Erythroblast (primary cell): ENCODE measurements at places on chromosomes 3 and 15.
A peak's percentile ranks its signal among the peaks of the same experiment; 100 is the strongest.

DNA sequence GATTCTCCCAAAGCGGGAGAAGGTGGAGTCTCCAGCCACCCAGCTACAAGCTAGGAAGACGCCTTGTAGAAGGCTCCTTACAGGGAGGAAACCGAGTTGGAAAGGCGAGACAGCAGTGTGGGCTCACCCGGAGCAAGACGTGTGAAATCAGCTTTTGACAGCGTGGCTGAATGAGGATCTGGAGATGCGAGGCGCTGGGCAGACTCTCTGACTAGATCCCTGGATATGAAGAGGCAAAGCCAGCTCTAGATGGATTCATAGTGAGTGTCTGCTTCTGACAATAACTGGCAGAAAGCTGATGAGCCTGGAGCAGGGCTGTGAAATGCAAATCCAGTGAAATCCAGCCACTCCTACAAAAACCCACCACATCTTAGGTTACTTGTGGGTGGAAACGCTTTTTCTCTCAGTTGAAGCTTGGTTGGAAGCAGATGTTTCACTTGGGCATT is 41.0 kb downstream of the GOLGA6A start:
- DNase-seq, result no peak

GRCh38 chr3:57069503-57069902 is 9.0 kb downstream of the SPATA12 start:
- no peak for DNase-seq

- DNase-seq, result no peak
Measured at GRCh38 chr3:45347315-45348000, 40.9 kb upstream of the LARS2 start.

DNA sequence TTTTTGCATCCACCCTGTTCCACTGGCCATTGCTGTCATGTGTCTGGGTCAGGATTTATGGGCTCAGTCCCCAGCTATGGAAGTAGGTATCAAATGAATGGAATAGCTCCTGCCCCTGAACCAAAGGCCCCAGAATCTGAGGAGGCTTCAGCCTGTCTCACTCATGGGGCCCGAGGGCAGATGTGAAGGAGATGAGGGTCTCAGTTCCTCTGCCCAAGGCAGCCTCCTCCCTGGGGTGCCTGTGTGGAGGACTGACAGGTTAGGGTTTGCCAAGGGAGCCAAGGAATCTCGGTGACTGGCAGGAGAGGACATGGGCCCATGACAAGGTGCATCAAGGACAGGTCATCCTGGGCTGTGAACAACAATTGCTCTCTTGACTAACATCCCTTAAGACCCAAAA is 70.4 kb downstream of the CPN2 start:
- DNase-seq, result no peak

DNA sequence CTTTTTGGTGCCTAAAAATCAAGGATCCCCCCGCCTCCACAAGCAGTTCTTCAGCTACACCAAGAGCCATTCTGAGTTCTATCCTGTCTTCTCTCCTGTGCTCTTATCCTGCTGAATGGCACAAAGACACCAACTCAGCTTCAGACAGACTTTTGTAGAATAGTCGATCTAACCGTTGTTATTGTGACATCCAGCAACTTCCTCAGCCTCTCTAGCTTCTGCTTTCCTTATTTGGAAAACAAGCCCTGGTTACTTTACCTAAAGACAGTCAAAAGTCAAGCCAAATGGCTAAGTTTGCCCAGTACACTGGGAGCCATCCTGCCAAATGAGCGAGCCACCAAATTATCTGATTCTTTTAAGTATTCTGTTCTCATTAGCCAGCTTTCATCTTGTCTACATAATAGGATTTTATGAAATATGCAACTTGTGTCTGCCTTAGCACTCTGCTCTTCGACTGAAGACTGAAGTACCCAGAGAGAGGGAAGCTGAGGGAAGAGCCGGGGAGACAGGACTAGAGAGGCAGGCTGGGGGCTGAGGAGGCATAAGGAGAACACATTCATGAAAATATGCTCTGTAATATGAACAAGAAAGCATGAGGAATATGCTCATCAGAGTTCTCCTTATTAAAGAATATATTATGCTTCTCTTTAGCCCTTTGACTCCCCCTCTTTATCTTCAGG is 35.1 kb downstream of the LYZL4 start:
- no peak for DNase-seq

DNA sequence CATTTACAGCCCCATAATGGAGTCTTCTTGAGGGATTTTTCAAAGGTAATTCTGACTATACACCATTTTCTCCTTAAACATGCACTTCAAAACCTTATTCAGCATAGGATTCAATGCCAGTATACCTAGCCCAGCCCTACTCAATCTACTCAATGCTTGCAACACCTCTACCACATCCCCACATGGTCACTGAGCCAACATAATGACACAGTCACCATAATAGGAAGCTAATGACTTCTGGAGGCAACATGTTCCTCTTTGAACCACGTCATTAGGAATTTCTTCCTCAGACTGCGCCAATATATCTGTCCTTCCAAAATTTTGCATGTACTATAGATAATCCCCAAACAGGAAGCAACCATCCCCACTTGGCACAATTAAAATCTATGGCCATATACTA is 153.9 kb upstream of the SETMAR start:
- DNase-seq, result no peak

DNA sequence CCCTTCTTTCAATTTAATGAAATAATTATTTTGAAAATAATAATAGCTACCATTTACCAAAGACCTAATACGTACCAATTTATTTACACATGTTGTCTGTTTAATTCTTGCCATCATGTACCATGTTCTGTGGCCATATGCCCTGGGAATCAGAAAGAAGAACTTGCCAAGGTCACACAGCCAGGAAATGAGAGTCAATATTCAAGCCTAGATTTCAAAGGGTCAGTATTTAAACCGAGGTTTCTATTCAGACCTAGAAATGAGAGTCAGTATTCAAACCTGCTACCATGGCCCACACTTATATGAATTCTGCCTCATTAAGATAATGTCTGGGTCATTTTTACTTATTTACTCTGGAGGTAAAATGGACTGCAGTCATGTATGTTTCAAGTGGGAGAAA is 103.6 kb upstream of the TBL1XR1 start:
- no peak for DNase-seq

GRCh38 chr15:68032672-68033071 is 21.4 kb upstream of the PIAS1 start:
- no peak for DNase-seq

- no peak for DNase-seq
Measured at GRCh38 chr15:58038426-58039078, 27.0 kb downstream of the ALDH1A2 start.

DNA sequence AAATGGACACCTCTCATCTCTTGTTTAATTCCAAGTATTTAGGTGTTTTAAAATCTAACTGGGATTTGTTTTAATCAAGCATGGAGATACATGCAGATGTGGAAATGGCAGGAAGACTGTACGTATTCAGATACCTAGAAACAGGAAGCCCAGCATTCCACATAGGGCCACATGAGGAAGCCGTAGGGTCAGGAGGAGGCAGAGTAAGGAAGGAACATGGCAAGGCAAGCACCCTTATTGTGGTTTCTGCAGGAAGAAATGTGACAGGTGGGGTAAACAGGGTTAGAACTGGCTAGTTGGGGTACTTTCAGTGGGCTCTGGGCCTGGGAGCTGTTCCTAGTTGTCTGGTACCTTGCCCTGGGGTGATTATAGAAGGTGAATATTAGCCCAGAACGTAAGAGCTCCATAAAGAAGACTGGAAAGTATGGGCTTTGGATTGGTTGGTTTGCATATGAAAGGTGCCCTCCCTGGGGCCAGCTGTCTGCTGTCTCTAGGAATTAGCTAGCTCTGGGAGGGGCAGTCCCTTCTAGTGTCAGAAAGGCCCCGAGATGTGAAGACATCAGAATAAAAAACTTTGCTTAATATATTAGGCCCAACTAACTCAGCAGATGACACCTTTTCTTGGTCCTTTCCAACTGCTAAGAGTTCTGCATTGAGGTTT is 107.7 kb upstream of the CADPS start:
- no peak for DNase-seq

GRCh38 chr3:123344907-123345594 is 103.8 kb downstream of the ADCY5 start:
- no peak for DNase-seq

DNA sequence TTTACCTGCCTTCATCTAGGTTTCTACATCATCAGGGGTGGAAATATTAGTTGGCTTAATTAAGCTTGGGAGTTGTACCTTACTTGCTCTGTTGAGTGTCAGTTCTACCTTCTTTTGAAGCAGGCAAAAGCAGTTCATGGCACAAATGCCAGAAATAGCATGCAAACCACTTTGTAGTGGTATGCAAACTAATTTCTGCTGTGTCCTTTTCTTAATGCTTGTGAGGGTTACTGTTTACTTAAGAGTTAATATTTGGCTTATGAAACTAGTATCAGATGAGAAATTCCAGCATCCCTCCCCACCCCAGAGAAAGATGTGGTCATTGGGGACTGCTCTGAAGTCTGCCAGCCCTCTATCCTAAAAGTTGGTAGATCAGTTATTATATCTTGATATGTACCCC is 7.1 kb downstream of the ATP2C1 start:
- DNase-seq, result no peak

DNA sequence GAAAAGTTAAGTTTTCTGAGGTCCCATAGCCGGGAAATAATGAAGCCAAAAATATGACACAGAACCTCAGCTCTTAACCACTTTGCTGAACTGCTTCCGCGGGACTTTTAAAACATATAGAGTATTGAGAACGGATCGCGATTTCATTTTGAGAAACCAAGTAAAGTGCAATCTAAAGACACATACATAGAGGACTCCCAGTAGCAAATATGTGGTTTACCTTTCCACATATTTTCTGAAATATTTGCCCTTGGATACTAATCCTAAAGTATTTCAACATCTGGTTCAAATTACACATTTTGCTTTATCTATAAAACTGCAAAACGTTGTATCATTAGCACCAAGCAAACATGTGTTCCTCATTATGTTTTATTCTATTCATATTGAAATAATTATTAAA is 776.5 kb downstream of the ROBO2 start:
- DNase-seq, result no peak

DNA sequence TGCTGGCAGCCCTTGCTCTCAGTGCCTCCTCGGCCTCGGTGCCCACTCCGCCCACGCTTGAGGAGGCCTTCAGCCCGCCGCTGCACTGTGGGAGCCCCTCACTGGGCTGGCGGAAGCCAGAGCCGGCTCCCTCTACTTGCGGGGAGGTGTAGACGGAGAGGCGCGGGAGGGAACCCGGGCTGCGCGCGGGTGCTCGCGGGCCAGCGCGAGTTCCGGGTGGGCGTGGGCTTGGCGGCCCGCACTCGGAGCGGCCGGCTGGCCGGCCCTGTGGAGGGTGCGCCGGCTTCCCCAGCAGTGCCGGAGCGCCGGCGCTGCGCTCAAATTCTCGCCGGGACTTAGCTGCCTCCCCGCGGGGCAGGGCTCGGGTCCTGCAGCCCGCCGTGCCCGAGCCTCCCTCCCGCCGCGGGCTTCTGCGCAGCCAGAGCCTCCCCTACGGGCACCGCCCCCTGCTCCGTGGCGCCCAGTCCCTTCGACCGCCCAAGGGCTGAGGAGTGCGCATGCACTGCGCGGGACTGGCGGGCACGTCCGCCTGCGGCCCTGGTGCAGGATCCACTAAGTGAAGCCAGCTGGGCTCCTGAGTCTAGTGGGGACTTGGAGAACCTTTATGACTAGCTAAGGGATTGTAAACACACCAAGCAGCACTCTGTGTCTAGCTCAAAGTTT is 231.5 kb downstream of the EFHB start:
- DNase-seq, result no peak

DNA sequence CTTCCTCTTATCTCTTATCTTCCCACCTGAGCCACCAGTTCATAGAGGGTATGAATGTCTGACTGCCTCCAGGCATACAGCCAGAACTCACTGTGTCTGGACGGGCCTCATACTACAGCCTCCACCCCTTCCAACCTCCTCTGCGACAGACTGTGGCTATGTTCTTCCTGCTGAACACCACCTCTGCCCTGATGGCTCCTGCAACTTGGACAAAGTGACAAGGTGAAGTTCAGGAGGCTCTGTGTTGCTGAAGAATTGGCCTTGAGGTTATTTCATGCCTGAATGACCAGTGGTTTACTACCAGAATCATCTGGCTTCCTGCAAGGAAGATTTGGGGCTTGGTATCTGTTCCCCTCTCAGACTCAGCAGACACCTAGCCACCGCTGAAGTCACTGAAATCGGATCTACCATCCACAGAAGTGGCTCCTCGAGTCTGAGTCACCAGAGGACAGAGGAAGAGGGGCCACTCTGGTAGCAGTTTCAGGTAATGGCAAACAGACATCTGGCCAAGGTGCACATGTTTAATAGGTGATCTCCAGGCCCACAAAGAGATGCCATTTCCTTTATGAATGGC is 14.2 kb upstream of the ULK3 start:
- peak; percentile 17 for DNase-seq
